Hindlimb muscle (tissue), 1 donor: ENCODE measurements at places on chromosomes 3 and 15. TPM values are rescaled to one million over a fixed set of nuclear protein-coding genes. Genes with fewer than 3 reads are reported as not detected.

DNA sequence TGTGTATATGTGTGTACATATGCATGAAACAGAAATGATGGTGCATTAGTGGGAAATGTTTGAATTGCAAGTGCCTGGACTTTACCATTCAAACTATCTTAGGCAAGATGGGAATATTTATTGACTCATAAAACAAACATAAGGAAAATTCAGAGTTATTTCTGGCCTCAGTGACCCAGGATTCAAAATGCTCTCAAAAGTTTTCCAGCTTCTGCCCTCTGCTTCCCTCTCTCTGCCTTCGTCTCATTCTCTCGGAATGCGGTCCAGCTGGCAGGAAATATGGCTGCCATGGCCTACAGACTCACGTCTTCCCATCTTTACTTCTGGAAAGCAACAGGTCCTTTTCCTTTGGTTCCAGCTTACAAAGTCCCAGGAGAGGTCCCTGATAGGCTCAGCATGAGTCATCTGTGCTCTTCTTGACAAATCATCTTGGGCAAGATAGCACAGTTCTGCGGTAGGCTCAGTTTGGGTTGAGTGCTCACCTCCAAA is 8.7 kb upstream of the ZNF774 start:
- DNase-seq: no peak

DNA sequence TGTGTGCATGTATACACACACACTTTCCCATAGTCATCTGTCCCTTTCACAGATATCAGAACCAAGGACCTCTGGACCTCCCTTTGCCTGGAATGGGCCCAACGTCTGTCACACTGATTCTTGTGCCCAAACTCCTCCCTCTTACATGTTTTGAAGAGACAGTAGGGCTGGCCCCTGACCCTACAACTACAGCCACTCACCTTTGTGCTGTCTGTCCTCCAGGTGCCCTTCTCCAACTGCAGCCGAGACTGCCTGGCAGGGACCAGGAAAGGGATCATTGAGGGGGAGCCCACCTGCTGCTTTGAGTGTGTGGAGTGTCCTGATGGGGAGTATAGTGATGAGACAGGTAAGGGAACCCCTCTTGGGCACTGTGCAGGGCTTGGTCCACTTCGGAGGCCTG is 43.2 kb upstream of the CSTA start:
- DNase-seq: no peak

GRCh38 chr3:139597947-139598346 is 58.4 kb upstream of the RBP1 start:
- no peak for DNase-seq

Gene VPS13C
- 28.7 TPM for polyA plus RNA-seq

Gene FBXO22
- polyA plus RNA-seq: 18.8 TPM

Gene LRRIQ4
- not detected for polyA plus RNA-seq

Gene MAP4
- 358 TPM for polyA plus RNA-seq
